T-helper 17 cell (primary cell): ENCODE measurements at places on chromosomes 16 and 17. TPM values are rescaled to one million over a fixed set of nuclear protein-coding genes. Genes with fewer than 3 reads are reported as not detected.

Gene SLC5A10
- not detected for total RNA-seq

DNA sequence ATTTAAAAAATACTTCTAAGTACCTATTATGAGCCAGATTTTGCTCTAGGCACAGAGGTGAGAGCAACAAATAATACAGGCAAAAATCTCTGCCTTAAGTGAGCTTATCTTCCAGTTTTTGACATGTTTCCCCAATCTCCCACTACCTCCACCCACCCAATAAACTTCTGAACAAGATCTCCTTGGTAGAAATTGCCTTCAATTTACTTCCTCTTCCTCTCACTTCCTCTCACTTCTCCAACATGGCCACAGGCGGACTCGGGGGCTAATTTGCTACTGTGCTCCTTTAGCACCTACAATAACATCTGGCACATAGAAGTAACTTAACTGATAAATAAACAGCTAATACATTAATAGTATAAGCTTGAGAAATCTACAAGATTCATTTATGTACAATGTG, 82.6 kb downstream of the CACNG1 start:
- DNase-seq, result no peak
- H3K36me3 ChIP-seq, result peaks cover 2% of the 10 kb centered on the region
- no peak overlapping the region for H3K4me3 ChIP-seq
- peak overlapping the region; percentile 79 for H3K27ac ChIP-seq
- peaks cover 10% of the 10 kb centered on the region for H3K4me1 ChIP-seq
- H3K27me3 ChIP-seq, result no peaks in the 10 kb centered on the region

Gene PPP1R27
- not detected for total RNA-seq

Gene CLDN6
- total RNA-seq, result not detected

GRCh38 chr17:63975541-63976092, 2.9 kb upstream of the SCN4A start:
- H3K27me3 ChIP-seq, result no peaks in the 10 kb centered on the region
- H3K4me1 ChIP-seq, result peaks cover 27% of the 10 kb centered on the region
- no peak for DNase-seq

Gene VASN
- total RNA-seq, result 0.55 TPM

- H3K27ac ChIP-seq, result no peak overlapping the region
- no peak overlapping the region for H3K4me3 ChIP-seq
- no peak for DNase-seq
- no peaks in the 10 kb centered on the region for H3K4me1 ChIP-seq
- no peaks in the 10 kb centered on the region for H3K27me3 ChIP-seq
- H3K36me3 ChIP-seq, result no peaks in the 10 kb centered on the region
Measured at GRCh38 chr16:52657924-52658323, 111.0 kb upstream of the TOX3 start.

- H3K4me1 ChIP-seq, result peaks cover 9% of the 10 kb centered on the region
- H3K36me3 ChIP-seq, result no peaks in the 10 kb centered on the region
- no peak overlapping the region for H3K4me3 ChIP-seq
Measured at GRCh38 chr16:89547860-89548259, 12.6 kb upstream of the RPL13 start.

- no peaks in the 10 kb centered on the region for H3K4me1 ChIP-seq
- H3K36me3 ChIP-seq, result no peaks in the 10 kb centered on the region
- H3K27ac ChIP-seq, result no peak overlapping the region
- H3K27me3 ChIP-seq, result peaks cover 36% of the 10 kb centered on the region
- no peak for DNase-seq
Measured at GRCh38 chr16:52549011-52549692, 2.2 kb upstream of the TOX3 start.

DNA sequence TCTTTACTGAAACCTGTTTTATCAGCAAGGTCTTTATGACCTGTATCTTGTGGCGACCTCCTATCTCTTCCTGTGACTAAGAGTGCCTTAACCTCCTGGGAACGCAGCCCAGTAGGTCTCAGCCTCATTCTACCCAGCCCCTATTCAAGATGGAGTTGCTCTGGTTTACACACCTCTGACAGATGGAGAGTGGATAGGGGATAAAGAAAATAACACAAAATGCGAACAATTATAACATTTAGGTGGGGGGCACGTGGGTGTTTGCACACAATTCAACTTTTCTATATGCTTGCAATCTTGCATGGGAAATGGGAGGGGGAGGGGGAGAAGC, 83.3 kb downstream of the RMI2 start:
- H3K4me1 ChIP-seq, result no peaks in the 10 kb centered on the region
- no peak overlapping the region for H3K4me3 ChIP-seq
- H3K36me3 ChIP-seq, result no peaks in the 10 kb centered on the region
- DNase-seq, result no peak
- no peak overlapping the region for H3K27ac ChIP-seq
- peaks cover 13% of the 10 kb centered on the region for H3K27me3 ChIP-seq

DNA sequence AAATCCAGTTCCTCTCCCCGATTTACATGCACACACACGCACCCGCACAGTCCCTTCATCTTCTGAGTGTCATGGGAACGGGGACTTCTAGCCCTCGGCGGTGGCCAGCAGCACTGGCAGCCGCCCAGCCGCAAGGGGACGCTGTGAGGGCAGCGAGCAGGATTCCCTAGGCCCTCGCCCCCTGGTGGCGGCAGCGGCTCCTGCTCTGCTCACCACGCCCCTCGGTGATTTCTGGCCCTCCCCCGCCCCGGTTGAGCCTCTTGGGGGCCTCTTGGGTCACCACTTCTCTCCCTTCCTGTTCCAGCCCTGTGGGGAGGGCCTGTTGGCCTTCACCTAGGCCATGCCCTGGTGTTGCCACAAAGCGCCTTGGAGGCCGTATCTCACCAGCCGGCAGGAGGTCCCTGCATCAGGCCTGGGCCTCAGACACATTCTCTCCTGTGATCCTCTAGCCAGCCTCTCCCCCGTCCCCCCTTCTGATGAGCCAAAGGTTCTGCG, 75.2 kb upstream of the KSR1 start:
- peaks cover 6% of the 10 kb centered on the region for H3K4me1 ChIP-seq
- peak; percentile 73 for DNase-seq
- H3K27ac ChIP-seq, result peak overlapping the region; percentile 45
- H3K36me3 ChIP-seq, result no peaks in the 10 kb centered on the region
- H3K27me3 ChIP-seq, result peaks cover 34% of the 10 kb centered on the region

- peaks cover 4% of the 10 kb centered on the region for H3K36me3 ChIP-seq
- H3K4me3 ChIP-seq, result no peak overlapping the region
Measured at GRCh38 chr16:3659251-3659650, 4.8 kb downstream of the DNASE1 start.

GRCh38 chr16:2981899-2982250, 1.6 kb upstream of the PKMYT1 start:
- peak overlapping the region; percentile 86 for H3K4me3 ChIP-seq
- H3K36me3 ChIP-seq, result no peaks in the 10 kb centered on the region
- H3K27me3 ChIP-seq, result no peaks in the 10 kb centered on the region
- no peak for DNase-seq
- H3K27ac ChIP-seq, result peak overlapping the region; percentile 90

DNA sequence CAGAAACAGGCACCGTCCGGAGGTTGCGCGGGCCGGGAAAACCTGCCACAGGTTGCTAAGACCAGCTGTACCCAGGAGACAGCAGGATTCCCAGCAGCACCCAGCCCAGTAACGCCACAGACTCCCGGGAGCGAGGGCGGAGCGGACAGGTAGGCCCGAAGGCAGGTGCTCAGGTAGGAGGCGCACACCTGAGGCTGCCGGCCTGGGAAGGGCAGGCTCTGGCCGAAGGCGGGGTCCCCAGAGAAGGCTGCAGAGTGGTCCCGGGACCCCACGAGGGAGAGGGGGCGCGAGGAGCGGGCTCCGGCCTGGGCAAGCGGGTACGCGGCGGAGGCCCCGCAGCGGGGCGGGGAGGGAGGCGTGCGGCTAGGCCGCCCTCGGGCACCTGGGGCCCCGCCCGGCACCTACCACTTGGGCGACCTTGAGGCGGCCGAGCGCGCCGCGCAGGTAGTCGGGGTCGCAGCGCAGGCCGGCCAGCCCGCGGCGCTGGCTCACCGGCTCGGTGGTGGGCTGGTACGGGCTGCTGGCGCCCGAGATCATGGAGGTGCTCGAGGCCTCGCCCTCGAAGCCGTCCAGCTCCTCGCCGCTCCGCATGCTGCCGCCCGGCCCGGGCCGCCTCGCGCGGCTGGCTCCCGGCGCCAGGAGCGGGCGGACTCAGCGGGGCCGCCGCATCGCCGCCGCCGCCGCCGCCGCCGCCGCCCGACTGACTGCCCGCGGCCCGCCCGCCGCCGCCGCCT, 441 bp downstream of the CMTM4 start:
- DNase-seq, result no peak
- H3K27ac ChIP-seq, result no peak overlapping the region
- H3K36me3 ChIP-seq, result no peaks in the 10 kb centered on the region
- H3K27me3 ChIP-seq, result peaks cover 2% of the 10 kb centered on the region
- H3K4me1 ChIP-seq, result peaks cover 5% of the 10 kb centered on the region

DNA sequence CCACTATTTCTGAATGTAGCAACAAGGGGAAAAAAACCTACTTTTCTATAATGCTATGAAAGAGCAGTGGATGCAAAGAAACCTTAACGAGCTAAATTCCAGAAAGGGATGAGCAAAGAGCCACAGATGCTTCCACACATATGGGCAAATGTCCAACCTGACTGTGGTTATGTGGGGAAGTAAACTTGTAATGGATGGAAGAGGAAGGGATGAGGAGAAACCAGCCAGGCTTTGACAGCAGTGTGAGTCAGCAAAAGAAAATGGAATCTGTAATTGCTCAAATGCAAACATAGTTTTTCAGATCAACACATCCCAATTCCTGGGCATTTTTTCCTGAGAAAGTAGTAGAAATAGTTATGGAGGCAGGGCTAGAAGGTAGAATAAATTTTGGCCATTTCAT, 204.8 kb upstream of the CPHXL start:
- no peak for DNase-seq
- no peaks in the 10 kb centered on the region for H3K4me1 ChIP-seq
- no peaks in the 10 kb centered on the region for H3K27me3 ChIP-seq
- no peak overlapping the region for H3K27ac ChIP-seq

DNA sequence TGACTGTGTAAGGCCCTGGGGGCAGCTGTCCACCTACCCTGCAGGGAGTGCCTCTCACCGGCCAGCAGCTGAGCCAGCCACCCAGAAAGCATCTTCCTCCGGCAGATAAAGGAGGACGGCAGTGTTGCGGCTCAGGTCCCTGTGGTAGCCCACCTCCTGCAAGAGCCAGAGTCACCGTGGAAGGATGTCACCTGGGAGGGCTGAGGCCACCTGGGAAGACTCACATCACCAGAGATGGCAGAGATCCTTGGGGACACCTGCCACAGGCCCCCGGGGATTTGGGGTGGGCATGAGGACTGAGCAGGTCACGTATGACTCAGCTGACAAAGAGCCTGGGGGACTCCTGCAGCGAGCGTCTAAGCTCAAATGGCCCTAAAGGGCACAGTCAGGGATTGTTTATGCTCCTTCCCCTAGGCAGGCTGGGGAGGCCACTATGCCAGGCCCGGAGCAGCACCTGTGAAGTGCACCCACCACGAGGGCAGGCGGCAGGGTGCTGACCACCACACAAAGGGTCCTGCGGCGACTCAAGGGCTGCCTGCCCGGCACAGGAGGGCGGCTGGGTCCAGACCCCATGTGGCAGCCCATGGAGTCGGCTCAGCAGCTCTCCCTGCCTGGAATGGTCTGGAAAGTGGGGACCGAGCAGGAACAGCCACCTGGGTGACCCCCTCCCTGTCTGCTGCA, 44.1 kb downstream of the TNFRSF13B start:
- no peaks in the 10 kb centered on the region for H3K4me1 ChIP-seq
- H3K27me3 ChIP-seq, result peaks cover 6% of the 10 kb centered on the region
- no peaks in the 10 kb centered on the region for H3K36me3 ChIP-seq
- no peak overlapping the region for H3K27ac ChIP-seq
- DNase-seq, result no peak

- no peaks in the 10 kb centered on the region for H3K4me1 ChIP-seq
- H3K4me3 ChIP-seq, result no peak overlapping the region
- H3K36me3 ChIP-seq, result no peaks in the 10 kb centered on the region
Measured at GRCh38 chr17:43845766-43846165, 1.2 kb upstream of the CD300LG start.

GRCh38 chr17:76371656-76372628, 12.5 kb upstream of the SPHK1 start:
- DNase-seq, result no peak
- peaks cover 8% of the 10 kb centered on the region for H3K27me3 ChIP-seq
- H3K27ac ChIP-seq, result no peak overlapping the region
- peaks cover 2% of the 10 kb centered on the region for H3K4me1 ChIP-seq
- no peaks in the 10 kb centered on the region for H3K36me3 ChIP-seq

Gene PHOSPHO1
- total RNA-seq, result not detected

GRCh38 chr17:47698749-47699535, 5.0 kb downstream of the TBKBP1 start:
- H3K36me3 ChIP-seq, result no peaks in the 10 kb centered on the region
- H3K27me3 ChIP-seq, result no peaks in the 10 kb centered on the region
- H3K27ac ChIP-seq, result peak overlapping the region; percentile 61
- DNase-seq, result peak; percentile 67
- H3K4me3 ChIP-seq, result no peak overlapping the region

DNA sequence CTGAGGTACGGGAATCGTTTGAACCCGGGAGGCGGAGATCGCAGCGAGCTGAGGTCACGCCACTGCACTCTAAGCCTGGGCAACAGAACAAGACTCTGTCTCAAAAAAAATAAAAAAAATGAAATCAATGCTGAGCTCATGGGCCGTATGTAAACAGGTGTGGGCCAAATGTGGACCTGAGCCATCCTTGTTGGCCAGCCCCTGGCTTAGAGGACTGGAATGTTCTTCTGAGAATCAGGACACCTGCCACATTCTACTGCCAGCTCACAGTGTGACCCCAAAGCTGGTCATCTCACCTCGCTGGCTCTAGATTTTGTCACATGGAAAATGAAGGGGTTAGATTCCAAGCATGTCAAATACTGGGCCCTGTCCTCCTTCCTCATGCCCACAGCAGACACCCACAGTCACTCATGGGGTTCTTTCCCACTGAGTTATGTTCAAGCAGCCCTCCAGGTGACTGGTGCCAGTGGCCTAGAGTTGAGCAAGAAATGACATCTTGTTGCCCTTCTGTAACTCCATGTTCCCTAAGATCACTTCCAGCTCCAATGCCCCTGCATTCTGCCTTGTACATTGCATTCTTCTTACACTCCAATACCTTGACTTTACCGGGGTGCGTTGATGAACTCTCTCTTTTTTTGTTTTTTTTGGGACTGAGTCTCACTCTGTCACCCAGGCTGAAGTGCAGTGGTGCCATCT, 110.6 kb downstream of the ABCC1 start:
- H3K4me1 ChIP-seq, result peaks cover 15% of the 10 kb centered on the region
- no peak for DNase-seq
- H3K36me3 ChIP-seq, result peaks cover 3% of the 10 kb centered on the region
- H3K4me3 ChIP-seq, result no peak overlapping the region

GRCh38 chr16:25692742-25693508, 1.2 kb downstream of the HS3ST4 start:
- no peak for DNase-seq
- no peak overlapping the region for H3K27ac ChIP-seq
- peaks cover 10% of the 10 kb centered on the region for H3K4me1 ChIP-seq
- peak overlapping the region; percentile 19 for H3K4me3 ChIP-seq
